ENCODE measurements at places on chromosomes 13 and 19. TPM values are rescaled to one million over a fixed set of nuclear protein-coding genes. Genes with fewer than 3 reads are reported as not detected.

SHD gene
- total RNA-seq: 2.0 TPM

RINL gene
- 28.6 TPM for total RNA-seq

OR10H1 gene
- 0.17 TPM for total RNA-seq

ANO8 gene
- 22.9 TPM for total RNA-seq

DDX39A gene
- total RNA-seq: 152 TPM

RASAL3 gene
- total RNA-seq: 0.57 TPM

TBXA2R gene
- total RNA-seq: 2.3 TPM

CACNA1A gene
- 7.5 TPM for total RNA-seq

INSL3 gene
- total RNA-seq: 0.96 TPM

CYP2F1 gene
- total RNA-seq: not detected

GRIK5 gene
- total RNA-seq: 1.7 TPM

PRSS57 gene
- not detected for total RNA-seq

ICAM5 gene
- 53.9 TPM for total RNA-seq

ZMYM2 gene
- 53.0 TPM for total RNA-seq

SBSN gene
- total RNA-seq: 0.66 TPM

DNA sequence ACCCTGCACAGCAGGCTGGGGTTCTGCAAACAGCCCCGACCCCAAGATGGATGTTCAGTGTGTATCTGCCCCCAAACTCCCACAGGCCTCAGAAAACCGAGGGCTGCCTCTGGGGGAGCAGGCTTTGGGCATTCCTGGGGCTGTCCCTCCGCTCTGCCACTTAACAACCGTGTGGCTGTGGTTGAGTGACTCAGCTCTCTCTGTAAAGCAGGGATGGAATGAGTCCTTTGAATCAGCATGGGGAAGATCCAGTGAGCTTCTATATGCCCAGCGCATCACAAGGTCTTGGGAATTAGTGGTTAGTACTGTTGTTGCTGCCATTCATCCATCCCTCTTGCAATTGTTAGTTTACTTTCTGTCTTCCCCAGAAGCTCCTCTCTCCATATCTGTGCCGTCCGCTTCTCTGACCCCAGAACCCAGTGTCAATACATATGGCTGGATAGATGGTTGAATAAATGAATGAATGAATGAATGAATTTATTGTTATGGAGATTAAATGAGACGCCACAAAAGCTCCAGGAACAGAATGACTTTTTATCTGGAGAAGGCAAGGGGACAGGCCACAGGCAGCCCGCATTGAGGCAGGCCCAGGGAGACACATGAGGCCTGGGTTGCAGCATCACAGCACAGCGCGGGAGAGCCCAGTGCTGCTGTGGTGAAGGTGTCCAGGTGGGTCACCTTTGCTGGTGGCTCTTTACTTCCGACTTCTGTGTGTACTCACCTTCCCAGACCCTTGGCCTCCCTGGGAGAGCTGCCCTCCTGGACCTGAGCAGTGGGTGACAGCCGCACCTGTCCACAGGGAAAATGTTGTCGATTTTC is 89.2 kb downstream of the RGCC start:
- no peaks in the 10 kb centered on the region for H3K36me3 ChIP-seq
- H3K4me3 ChIP-seq: no peak overlapping the region
- H3K27ac ChIP-seq: no peak overlapping the region
- no peaks in the 10 kb centered on the region for H3K27me3 ChIP-seq

DNA sequence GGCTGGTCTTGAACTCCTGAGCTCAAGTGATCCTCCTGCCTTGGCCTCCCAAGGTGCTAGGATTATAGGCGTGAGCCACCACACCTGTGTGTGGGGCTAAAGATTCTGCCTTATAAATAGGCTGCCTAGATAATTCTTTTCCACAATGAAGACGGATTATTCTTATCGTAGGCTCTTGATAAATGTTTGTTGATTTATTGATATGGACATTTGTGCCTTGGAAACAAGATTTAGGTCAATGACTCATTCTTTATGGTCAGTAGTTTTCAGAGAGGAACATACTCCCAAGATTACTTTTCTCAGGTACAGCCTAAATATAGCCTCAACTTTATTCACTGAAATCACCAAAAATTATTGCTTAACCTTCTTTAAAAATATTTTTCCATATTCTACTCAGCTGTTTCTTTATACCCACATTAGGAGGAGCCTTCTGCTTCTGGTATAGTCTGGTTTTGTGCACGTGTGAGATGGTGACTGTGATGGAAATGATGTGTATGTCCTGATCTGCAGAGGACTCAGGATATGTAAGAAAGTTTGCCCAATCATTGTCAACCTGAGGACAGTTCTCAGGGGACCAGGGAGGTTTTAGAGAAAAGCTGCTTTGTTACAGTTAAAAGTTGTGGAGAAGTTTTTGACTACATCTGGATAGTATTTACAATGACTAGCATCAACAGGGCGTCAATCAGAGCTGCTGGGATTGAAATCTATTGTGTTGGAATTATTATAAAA is 208.9 kb downstream of the DNAJC15 start:
- no peak for DNase-seq
- H3K4me3 ChIP-seq: no peak overlapping the region
- no peaks in the 10 kb centered on the region for H3K36me3 ChIP-seq
- H3K27me3 ChIP-seq: no peaks in the 10 kb centered on the region
- no peak overlapping the region for H3K27ac ChIP-seq

GRCh38 chr19:1265615-1266128 is 3.5 kb upstream of the CIRBP start:
- no peak for DNase-seq
- no peaks in the 10 kb centered on the region for H3K36me3 ChIP-seq
- H3K4me3 ChIP-seq: peak overlapping the region; percentile 43
- peaks cover 90% of the 10 kb centered on the region for H3K4me1 ChIP-seq
- no peaks in the 10 kb centered on the region for H3K27me3 ChIP-seq

DNA sequence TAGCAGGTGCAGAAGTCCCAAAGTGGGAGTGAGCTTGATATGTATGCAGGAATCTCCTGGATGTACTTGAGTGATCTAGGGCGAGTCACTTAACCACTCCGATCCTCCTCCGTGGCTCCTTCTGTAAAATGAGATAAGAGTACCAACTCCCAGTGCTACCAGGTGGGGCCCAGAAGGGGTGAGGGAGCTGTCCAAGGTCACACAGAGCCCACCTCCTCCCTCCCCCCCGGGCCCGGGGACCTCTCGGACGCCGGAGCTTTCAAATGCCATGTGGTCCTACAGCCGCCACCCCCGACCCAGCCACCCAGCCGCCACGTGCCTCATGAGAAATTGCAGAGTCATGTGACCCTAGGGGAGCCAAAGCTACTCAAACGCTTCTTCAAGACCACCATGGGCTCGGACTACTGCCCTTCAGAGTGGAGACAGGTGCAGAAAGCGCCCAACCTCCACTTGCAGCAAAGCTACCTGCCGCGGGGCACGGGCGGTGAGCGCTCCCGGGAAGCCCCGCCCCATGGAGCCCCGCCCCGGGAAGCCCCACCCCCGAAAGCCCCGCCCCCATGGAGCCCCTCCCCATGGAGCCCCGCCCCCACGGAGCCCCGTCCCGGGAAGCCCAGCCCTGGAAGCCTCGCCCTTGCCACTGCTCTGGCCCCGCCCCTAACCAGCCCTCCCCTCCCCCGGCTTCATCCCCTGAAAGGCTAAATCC is 10.1 kb upstream of the ZNF358 start:
- no peaks in the 10 kb centered on the region for H3K27me3 ChIP-seq
- no peak for DNase-seq
- peaks cover 44% of the 10 kb centered on the region for H3K4me1 ChIP-seq
- H3K36me3 ChIP-seq: no peaks in the 10 kb centered on the region
- H3K4me3 ChIP-seq: peak overlapping the region; percentile 55
- peak overlapping the region; percentile 62 for H3K27ac ChIP-seq

GRCh38 chr13:29472332-29472961 is 123.0 kb downstream of the SLC7A1 start:
- DNase-seq: peak; percentile 63
- H3K4me1 ChIP-seq: no peaks in the 10 kb centered on the region
- H3K27me3 ChIP-seq: peaks cover 8% of the 10 kb centered on the region
- no peaks in the 10 kb centered on the region for H3K36me3 ChIP-seq
- no peak overlapping the region for H3K27ac ChIP-seq
- no peak overlapping the region for H3K4me3 ChIP-seq

- no peaks in the 10 kb centered on the region for H3K36me3 ChIP-seq
- H3K27ac ChIP-seq: peak overlapping the region; percentile 24
- no peaks in the 10 kb centered on the region for H3K27me3 ChIP-seq
- H3K4me1 ChIP-seq: peaks cover 5% of the 10 kb centered on the region
- DNase-seq: no peak
Observed at GRCh38 chr19:5805462-5806132, 730 bp downstream of the NRTN start.

GRCh38 chr19:53004242-53004641 is 9.5 kb upstream of the ERVV-1 start:
- H3K4me1 ChIP-seq: no peaks in the 10 kb centered on the region
- no peak for DNase-seq
- no peak overlapping the region for H3K4me3 ChIP-seq
- H3K36me3 ChIP-seq: no peaks in the 10 kb centered on the region
- H3K27ac ChIP-seq: no peak overlapping the region

- DNase-seq: no peak
- H3K4me3 ChIP-seq: no peak overlapping the region
- H3K27me3 ChIP-seq: no peaks in the 10 kb centered on the region
Observed at GRCh38 chr13:46717856-46718255, 79.1 kb downstream of the ESD start.

- no peak overlapping the region for H3K4me3 ChIP-seq
- no peak for DNase-seq
- H3K36me3 ChIP-seq: no peaks in the 10 kb centered on the region
Observed at GRCh38 chr13:81916461-81916860, 1575.5 kb upstream of the SPRY2 start.

DNA sequence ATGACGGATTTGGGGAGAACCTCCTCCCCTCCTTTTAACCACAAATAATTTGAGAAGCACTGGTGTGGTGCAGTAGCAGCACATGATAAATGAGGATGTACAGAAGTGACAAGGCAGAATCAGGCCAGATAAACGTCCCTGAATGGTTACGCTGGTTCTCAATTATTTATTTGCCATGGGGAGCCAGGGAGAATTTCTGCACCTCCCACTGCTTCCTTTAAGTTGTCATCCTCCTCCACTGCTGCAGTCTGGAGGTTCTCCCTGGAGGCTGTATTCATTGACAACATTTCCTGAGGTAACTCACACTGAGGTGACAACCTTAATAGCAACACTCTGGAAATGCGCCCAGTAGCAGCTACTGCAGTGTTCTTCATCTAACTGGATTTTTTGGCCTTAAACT is 308.9 kb upstream of the SLITRK1 start:
- no peaks in the 10 kb centered on the region for H3K36me3 ChIP-seq
- H3K4me3 ChIP-seq: no peak overlapping the region
- no peaks in the 10 kb centered on the region for H3K27me3 ChIP-seq
- DNase-seq: no peak

- no peaks in the 10 kb centered on the region for H3K36me3 ChIP-seq
- H3K27ac ChIP-seq: no peak overlapping the region
- H3K4me3 ChIP-seq: no peak overlapping the region
- no peaks in the 10 kb centered on the region for H3K4me1 ChIP-seq
- peaks cover 4% of the 10 kb centered on the region for H3K27me3 ChIP-seq
Observed at GRCh38 chr13:47661076-47661475, 340.0 kb downstream of the SUCLA2 start.

GRCh38 chr13:73782450-73783449 is 351.5 kb downstream of the KLF12 start:
- H3K4me1 ChIP-seq: no peaks in the 10 kb centered on the region
- no peak for DNase-seq
- H3K27me3 ChIP-seq: no peaks in the 10 kb centered on the region
- no peak overlapping the region for H3K4me3 ChIP-seq
- no peaks in the 10 kb centered on the region for H3K36me3 ChIP-seq
- no peak overlapping the region for H3K27ac ChIP-seq

- no peak overlapping the region for H3K4me3 ChIP-seq
- no peak overlapping the region for H3K27ac ChIP-seq
- H3K27me3 ChIP-seq: no peaks in the 10 kb centered on the region
- no peak for DNase-seq
Observed at GRCh38 chr19:815775-816499, 5.8 kb downstream of the PLPPR3 start.

DNA sequence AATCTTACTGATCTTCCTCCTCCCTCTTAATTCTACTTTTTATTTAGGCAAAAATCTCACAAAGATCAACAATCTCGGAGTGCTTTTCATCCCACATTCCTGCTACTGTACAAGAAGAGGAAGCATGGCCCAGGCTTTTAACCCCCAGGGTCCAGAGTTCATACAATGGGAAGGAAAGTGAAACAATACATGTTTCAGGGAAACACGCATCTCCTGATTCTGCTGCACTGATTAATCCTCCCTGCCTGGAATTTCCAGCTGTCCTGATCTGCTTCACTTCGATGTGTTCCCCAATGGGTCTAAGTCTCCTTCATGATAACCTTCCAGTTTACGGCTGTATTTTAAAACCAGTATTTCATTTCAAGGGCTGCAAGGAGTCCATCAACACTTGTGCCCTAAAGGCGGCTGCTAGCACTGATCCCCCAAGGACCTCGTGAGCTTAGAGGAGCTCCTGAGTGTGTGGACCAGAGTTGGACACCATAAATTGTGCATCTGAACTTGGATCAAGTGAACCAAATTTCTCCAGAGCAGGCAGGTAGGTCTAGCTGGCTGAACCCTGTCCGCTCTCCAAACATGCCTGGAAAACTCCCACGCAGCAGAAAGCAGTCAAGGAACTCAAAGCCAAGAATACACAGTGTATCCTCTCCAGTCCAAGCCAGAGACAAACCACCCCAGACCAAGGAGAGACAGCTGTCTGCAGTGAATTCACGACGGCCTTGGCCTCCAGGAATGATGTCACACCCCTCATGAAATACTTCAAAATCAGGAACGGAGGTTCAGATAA is 44.3 kb downstream of the COL4A1 start:
- DNase-seq: no peak
- no peaks in the 10 kb centered on the region for H3K36me3 ChIP-seq
- no peak overlapping the region for H3K27ac ChIP-seq
- no peaks in the 10 kb centered on the region for H3K27me3 ChIP-seq

DNA sequence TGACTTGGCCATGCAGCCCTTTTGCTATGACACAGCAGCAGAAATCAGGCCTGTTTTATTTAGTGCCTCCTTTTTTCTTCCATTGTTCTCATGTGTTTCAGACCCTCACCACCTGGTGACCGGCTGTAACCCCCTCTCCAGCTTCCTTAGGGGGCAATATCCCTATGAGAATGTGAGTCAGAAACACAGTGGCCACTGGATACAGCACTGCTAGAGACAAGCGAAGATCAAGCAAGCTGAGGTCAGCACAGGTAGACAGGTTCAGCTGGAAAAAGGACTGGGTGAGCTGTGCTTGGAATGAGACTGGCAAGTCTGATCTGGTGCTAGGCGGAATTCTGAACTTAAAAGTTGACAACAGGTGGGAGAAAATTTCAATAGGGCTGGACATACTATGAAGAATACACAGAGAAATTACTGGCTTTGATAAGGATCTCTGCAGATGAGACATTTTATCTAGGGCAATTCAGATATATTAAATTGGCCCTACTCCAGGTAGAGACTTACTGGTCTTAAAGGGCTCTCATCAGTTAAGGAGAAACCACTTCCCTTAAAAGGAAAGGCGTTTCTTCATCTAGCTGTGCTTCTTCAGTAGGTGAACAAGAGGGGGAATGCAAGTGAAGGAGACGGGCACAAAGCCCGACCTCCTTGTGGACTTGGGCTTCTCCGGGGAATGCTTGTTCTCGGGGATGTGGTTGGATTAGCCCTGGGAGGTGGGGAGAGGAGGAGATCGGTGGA is 83.3 kb downstream of the ERCC5 start:
- no peak overlapping the region for H3K4me3 ChIP-seq
- no peaks in the 10 kb centered on the region for H3K27me3 ChIP-seq

- H3K4me1 ChIP-seq: no peaks in the 10 kb centered on the region
- H3K27ac ChIP-seq: no peak overlapping the region
- no peaks in the 10 kb centered on the region for H3K36me3 ChIP-seq
Observed at GRCh38 chr13:39961036-39961435, 305.6 kb downstream of the COG6 start.

- no peaks in the 10 kb centered on the region for H3K36me3 ChIP-seq
- H3K27ac ChIP-seq: no peak overlapping the region
- H3K27me3 ChIP-seq: no peaks in the 10 kb centered on the region
Observed at GRCh38 chr13:77536358-77536757, 852 bp downstream of the SCEL start.

All from HCT116 (cell line).